Right ventricle myocardium inferior (tissue), 1 donor: ENCODE measurements at places on chromosomes 3 and 15.
A peak's percentile ranks its signal among the peaks of the same experiment; 100 is the strongest.

DNA sequence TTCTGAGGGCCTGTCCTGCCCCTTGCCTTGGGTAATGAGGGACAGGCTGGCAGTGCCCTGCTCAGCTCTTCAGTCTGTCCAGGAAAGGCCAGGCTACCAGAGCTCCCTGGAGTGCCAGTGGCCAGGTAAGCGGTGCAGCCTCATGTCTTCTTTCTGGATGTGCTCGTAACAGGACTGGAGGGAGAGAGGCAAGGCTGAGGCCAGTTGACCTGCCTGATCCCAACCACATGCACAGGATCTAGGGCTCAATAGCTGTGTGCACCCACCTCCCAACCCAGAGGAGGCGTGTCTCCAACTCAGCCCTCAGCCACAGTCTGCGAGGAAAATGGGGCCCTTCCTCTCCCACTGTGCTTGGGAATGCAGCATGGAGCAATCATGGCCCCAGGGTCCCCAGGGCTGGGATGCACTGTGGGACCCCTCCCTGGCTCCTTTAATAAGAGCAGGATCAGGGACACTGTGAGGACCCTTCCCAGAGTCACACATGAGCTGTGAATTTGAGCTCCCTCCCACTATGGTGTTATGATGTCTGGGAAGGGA, 22.5 kb downstream of the ALS2CL start:
- DNase-seq, result peak; percentile 27

- no peak for DNase-seq
These were observed 22.8 kb downstream of the ADPGK start for GRCh38 chr15:72760590-72761260.

GRCh38 chr15:58684036-58684710, 65.3 kb downstream of the ADAM10 start:
- no peak for DNase-seq

DNA sequence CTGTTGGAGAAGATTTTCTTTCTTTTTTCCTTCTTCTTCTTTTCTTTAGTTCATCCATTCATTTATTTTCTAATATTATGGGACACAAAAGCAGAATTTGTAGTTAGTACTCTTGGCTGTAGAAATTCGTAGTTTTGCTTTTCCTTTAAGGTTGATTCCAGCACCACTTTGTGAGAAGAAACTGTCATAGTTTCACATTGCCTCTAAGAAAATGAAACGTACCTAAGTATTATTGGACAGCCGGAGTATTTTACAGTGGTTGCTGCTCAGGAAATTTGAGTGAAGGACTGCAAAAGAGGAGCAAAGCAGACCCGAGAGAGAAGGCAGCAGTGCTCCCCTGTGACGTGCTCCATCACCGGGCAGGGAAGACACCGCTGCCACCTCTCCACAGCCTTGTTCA, 48.1 kb downstream of the PLCL2 start:
- no peak for DNase-seq

- no peak for DNase-seq
These were observed 8.8 kb upstream of the NPHP3 start for GRCh38 chr3:132730891-132731580.

DNA sequence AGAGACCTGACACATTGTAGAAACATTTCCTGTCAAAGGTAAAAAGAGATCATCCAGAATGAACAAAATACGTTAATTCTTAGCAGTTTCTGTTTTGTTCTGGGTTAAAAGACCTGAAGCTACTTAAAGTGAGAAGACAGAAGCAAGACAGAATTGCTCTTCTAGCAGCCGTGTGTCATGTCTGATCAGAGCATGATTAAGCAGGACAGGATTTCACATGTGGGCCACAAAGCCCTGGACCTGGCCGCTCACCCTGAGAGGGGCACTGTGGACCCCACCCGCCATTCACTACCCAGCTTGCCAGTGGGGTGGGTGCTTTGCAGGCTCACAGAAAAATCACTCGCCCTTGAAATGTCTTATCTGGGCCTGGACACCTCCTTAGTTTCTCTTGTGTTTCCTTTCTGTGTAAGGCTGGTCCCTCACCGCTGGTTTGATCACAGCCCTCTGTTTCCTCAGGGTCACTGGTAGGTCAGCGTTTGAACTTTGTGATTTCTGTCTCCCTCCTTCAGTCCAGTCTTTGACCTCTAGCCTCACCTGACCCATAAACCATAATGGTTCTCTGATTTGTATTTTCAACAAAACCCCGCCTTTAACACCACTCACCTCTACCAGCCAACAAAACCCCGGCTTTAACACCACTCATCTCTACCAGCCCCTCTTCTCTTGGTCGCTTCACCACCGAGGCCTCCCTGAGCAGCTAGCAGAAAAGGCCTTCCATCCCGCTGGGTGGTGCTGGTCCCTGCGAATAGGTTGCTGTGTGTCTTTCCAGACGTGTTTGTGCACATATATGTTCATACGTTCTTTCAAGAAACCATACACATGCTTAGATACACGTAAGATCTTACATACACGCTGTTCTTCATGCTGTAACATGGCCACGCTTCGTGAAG, 185.0 kb downstream of the OR4M2 start:
- DNase-seq, result no peak

DNA sequence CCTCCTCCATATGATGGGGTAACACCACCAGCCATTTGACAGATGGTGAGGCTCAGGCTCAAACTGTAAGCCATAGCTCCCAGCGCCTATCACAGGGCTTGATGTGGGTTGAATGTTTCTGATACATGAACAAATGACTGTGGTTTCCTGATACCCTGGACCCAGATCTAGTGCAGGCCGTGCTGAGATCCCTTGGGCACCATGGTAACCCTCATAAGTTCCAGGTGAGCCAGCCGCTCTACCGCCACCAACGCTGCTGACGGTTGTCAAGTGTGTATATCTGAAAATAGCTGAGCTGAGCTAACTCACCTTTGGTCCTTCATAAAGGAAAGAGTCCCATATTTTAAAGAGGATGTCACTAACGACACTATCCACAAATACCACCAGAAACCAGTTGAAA, 74.5 kb downstream of the TBC1D2B start:
- DNase-seq, result no peak

DNA sequence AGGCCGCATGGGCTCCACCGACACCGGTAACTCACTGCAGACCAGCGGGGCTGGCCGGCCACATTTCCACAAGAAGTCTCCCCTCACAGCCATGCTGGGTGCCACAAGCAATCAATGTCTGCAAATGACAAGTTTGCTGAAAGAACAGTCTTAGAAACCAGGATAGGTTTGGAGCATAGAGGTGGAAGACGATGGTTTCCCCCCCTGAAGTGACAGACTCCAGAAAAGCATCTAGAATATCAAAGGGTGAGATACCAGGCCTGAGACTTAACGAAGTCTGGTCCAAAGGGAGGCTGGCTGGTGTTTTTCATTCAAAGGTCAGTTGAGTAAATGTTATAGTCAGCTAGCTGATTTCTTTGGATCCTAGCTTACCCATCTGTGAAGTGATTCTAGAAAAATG, 50.0 kb upstream of the WNT5A start:
- no peak for DNase-seq

DNA sequence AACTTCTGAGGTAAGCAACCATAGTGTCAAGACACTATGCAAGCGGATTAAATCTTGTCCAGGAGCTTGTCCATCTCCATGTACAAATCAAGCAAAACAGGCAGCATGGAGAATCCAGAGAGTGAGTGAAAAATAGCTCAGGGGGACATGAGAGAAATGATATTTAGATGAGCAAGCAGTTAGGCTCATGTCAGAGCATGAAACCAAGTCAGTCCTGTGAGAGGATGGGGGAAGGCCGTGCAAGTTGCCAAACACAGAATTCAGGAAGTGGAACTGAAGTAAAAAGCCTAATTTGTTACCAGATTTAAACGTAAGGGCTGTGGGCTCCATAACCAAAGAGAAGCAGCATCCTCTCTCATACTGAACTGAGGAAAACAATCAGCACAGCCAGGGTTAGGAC, 995.9 kb downstream of the MCTP2 start:
- no peak for DNase-seq

GRCh38 chr3:40097131-40098117, 212.1 kb upstream of the EIF1B start:
- no peak for DNase-seq

DNA sequence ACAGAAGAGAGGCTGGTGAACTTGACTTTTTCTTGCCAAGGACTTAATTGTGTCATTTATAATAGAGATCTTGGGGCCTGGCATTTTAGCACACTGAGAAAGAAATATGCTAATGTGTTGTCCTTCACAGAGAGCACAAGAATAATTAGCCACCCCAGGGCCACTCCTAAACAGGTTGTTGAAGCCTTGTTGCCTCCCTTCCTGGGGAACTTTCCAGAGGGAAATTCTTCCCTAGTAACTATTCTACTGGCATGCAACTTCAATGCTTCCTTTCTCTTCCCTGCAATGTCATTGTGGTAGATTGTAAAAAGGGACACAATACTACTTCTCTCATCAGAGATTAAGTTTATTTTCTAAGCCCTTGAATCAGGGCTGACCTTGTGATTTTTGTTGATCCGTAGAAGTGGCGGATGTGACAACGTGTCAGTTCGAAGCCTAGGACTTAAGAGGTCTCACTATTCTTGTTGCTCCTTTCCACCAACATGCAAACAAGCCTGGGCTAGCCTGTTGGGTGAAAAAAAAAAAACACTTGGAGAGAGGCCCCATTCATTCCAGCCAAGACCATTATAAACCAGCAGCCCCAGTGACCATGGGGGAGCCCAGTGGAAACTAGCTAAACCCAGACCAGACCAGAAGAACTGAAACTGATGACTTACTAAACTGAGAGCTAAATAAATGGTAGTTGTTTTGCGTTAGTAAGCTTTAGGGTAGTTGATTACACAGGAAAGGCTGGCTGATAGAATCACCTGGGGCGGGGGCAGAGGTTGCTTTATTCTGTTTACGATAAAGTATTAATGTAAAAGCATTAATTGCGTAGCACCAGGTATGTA, 287.2 kb downstream of the SHQ1 start:
- DNase-seq, result no peak

GRCh38 chr15:80660119-80660518, 35.0 kb upstream of the ABHD17C start:
- no peak for DNase-seq

GRCh38 chr3:31456373-31456772, 76.4 kb upstream of the STT3B start:
- no peak for DNase-seq

GRCh38 chr3:52188556-52188955, 9.4 kb upstream of the ALAS1 start:
- no peak for DNase-seq

DNA sequence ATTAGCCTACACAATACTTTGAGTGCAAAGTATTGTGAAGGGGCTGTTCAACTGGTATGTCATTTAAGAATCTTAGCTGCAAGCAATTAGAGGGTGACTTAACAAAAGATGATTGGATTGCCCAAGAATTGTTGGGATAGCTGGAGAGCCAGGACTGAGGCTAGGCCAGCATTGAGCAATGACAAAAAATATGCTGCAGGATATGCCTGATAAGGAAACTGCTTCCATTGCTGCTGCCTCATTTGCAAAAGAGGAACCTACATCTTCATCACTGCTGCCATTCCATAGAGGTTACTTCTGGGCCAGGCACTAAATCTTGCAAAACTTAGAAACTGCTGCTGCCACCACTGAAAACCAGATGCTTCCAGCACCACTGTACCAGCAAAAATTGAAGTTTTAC, 108.0 kb upstream of the TBC1D5 start:
- DNase-seq, result no peak

DNA sequence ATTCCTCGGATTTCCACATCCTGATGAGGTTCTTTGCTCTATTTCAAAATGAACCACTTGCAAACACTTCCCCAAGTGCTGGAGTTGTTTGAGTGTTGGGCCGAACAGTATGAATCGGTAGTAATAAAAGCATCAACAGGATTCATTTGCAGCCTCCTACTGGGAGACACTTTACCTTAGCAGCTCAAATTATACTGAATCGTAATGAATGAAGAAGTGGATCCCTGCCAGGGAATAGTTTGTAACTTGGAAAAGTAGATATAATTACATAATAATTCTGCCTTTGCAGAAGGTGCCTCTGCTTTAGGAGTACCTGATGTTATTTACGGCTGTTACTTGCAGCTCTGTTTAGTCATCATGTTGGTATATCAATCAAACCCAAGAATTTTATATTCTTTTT, 669.1 kb downstream of the CADM2 start:
- DNase-seq, result no peak

- DNase-seq, result no peak
These were observed 59.8 kb downstream of the TP53BP1 start for GRCh38 chr15:43433165-43433564.

GRCh38 chr3:68172039-68172438, 517.6 kb upstream of the SUCLG2 start:
- DNase-seq, result no peak

DNA sequence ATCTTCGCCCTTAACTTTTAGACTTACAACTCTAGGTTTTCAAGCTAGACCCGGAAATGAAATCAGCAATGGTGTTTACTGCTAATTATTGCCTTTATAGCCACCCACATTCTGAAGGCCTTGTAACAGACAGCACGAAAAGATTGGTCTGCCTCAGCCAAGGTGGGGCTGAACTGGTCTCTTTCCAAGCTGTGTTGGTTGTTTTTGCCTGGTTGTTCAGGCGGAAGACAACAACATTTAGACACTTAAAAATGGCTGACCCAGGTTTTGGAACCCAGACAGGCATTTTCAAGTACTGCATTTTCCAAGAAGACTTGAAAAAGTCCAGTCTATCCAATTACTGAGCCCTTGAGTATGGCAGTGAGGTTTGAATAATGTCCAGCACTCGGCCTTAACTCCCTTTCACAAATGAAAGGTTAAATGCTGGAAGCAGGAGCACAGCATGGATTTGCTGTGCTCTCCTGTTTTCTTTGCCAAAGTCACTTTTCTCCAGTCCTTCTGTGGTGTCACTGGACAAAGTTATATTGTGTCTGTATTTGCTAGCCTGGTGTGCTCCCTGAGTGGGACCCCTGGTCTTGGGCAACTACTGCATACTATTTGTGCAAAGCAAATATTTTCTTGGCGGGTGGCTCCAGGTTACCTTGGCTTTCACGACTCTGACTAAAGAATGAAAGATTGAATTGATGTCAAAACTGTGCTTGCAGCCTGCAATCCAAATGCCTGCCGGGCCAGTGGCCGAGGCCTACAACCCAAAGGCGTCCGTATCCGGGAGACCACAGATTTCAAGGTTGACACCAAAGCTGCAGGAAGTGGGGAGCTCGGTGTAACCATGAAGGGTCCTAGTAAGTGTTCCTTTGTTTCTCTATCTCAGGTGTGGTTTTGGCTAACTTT, 93.5 kb downstream of the FLNB start:
- DNase-seq, result no peak

DNA sequence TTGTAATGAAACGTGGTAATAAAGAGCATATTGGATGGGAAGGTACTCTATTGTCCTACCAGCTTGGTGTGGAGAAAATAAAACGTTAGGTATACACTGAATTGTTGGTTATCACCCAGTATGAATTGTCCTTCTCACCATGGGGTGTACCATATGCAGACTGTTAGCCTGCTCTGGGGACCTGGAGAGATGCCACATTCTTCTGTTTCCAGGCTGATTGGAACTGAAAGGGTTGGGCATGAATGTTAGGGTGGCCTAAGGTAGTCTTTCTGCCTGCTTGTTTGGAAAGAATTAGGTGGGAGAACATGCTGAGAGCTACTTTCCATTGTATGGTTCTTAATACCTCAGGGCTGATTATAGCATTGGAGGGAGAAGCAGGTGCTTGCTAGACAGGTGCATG, 340.6 kb downstream of the PTPRG start:
- DNase-seq, result no peak

- no peak for DNase-seq
These were observed 32.5 kb downstream of the CHAC1 start for GRCh38 chr15:40985541-40986330.

- DNase-seq, result no peak
These were observed 118.0 kb upstream of the ATP10A start for GRCh38 chr15:25981114-25981513.

GRCh38 chr3:62433396-62433795, 60.0 kb upstream of the FEZF2 start:
- no peak for DNase-seq

GRCh38 chr15:40943764-40944365, 9.4 kb upstream of the CHAC1 start:
- no peak for DNase-seq
